Stimulated activated CD4-positive, alpha-beta T cell treated with anti-CD3 and anti-CD28 coated beads, Interleukin-15, amount 100 ng/mL, for 1 hour (primary cell): ENCODE measurements at places on chromosomes 1 and 21.
A peak's percentile ranks its signal among the peaks of the same experiment; 100 is the strongest.

DNA sequence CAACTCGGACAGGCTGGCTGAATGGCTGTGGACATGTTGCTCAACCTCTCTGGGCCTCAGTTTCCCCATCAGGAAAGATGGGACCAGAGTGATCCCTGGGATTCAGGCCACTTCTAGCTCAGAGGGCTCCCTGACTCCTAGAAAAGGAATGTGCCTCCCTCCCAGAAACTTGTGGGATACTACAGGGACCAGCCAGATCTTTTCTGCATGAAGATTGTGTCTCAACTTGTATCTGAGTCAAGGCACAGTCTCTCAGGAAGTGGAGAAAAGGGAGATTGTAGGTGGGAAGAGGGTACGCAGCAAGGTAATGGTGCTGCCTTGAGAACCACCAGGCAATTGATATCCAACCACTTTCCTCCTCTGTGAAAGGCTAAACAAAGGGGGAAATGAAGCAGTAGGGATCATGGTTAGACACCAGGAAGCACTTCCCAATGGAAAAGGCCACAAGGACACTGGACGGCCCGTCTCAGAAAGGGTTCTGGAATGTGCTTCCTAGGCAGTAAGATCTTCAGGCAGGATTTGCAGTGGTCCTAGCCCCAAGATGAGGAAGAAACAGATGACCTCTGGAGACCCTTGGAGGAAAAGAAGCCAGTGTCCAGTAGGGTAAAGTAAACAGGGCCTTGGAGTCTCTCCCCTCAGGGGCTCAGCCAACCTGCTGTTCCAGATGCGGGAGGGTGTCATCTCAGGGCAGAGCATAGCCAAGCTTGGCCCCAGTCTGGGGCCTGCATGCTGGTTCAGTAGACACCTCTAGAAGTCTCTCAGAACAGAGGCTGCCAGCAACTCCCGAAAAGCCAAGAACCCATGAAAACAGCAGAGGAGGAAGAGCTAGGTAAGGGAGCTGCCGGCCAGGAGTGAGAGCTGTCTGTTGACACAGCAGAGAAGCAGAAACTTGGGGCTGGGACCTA is 16.8 kb downstream of the IFFO2 start:
- DNase-seq = no peak

DNA sequence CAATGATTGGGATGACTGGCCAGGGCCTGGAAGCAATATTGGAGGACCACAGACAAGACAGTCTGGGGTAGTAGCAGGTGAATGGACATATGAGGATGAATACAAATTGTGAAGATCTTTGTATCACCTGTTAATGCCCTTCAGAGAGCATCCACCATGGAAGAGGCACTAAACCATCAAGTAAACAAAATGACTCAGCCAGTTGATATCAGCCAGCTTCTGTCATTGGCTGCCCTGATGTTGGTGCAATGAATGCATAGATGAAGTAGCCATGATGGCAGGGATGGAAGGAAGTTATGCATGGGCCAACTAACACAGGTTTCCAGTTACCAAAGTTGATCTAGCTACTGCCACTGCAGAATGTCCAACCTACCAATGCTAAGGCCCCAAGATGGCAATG is 16.1 kb upstream of the ERI3 start:
- no peak for DNase-seq

DNA sequence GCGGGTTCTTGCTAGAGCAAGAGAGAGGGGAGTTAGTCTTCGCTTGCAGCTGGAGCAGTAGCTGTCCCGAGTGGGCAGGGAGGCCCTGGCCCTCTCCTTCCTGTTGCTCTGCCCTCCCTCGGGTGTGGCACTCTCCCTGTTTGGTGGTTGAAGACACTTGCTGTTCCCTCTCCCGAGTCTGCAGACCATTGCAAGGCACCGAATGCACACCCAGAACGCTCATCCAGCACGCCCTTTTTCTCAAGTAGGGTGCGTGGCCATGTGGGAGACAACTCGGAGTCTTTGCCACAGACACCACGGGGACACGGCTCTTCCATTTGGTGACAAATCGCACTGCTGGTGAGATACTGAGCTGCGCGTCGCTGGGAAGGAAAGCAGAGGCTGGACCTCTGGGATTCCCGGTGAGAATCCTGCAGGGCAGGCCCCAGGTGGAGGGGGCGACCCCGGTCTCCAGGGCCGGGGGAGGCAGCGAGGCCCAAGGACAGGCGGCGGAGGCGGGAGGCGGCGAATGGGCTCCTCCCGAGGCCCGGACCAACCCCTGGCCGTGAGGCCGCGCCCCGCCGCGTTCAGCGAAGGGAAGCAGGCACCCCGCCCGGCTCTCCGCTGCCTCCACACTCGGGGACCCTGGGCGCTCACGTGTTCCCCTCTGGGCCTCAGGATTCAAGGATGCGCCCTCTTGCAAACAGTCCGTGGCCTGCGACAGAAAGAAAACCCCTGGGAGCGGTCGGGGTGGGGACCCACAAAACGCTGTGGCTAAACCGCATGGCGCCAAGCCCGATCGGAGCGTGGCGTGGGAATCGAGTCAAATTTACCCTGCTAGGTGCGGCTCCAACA is 10.4 kb upstream of the TMEM200B start:
- no peak for DNase-seq

DNA sequence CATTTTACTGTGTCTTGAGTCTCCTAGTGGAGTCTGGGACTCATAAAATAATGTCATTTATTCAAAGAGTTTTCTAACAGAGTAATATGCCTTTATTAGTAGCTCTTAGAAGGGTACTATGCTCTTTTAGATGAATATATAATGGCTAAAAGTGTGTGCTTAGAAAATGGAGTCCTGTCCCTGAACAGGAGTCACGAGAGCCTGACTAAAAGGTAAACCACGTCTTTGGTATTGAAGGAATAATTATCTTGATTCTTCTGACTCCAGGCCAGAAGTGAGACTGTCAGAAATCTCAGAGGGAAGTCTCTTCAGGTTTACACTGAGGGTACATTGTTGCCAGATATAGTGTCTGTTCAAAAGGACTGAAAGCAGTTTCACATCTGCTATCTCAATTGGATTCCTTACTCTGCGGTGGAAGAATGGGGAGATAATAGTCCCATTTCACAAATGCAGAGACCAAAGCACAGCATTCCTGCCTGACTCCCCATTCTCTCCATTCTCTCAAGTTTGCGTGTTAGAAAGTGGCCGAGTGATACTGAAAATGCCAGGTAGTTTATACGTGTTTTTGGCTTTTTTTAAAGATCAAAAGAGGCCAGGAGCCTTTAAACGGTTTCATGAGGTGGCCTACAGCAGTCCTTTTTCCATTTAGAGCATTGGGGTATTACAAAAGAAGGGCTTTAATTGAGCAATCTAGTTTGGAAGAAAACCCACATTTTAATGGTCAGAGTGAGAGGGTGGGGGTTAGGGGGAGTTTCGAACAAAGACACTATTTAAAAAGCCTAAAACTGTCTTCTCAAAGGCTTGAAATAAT is 176.6 kb downstream of the VPS13D start:
- DNase-seq = no peak

DNA sequence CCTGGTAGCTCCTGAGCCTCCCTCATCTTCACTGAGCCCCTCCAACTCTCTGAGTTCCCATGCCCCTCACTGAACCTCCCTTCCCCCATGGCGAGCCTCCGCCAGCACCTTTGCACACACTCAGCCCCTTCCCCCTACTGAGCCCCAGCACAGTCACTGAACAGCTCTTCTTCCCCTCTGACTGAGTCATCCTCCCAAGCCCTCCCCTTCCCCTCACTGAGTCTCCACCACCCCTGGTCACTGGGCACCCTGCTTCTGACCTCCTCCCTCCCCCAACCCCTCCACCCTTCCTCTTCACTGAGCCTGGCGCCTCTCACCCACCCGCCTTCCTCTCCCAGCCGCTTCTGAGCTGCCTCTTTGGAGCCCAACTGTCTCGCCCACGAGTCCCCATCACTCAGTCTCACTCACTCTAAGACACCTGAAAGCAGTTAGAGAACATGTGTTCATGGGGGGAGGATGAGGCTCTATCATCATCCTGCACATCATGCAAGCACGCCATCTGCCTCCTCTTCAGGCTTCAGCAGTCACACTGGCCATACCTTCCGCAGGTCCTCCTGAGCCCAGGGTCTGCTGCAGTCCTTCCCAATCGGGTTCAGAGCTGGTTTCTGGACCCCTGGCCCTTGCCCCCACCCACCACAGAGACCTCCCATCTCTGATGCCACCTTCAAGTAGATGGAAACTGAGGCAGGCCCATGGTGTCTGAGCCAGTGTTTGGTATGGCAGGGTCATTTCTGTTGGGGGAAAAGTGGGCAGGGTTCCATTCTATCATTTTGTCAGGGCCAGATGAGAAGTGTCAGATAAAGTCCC is 2.0 kb upstream of the TRNP1 start:
- DNase-seq = no peak

DNA sequence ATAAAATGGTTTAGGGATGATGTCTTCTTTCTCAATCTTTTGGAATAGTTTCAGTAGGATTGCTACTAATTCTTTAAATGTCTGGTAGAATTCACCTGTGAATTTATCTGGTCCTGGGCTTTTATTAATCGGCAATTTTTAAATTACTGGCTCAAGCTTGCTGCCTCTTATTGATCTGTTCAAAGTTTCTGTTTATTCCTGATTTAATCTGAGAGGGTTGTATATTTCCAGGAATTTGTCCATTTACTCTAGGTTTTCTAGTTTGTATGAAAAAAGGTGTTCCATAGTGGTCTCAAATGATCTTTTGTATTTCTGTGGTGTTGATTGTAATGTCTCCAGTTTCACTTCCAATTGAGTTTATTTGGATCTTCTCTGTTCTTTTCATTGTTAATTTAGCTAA is 617.8 kb downstream of the LTN1 start:
- DNase-seq = no peak

DNA sequence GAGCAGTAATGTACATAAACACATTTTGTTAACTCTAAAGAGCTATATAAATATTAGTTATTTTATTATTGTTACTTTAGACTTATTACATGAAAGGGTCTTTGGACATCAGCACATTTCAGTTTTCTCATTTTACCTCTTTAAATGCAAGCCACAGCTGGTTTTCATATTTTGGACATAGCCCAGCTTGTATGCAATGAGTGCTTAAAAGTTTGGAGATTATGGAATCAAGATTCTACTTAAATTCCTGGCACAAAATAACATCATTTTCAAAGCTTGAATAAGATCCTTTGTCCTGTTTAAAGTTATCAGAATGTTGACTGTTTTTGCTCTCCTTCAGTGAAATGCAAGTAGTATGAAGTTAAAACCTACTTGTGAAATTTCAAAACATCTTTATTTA is 15.5 kb upstream of the LEPR start:
- no peak for DNase-seq

GRCh38 chr21:28396421-28396820 is 596.3 kb downstream of the LTN1 start:
- no peak for DNase-seq

GRCh38 chr1:31750858-31751510 is 13.2 kb downstream of the ADGRB2 start:
- no peak for DNase-seq

DNA sequence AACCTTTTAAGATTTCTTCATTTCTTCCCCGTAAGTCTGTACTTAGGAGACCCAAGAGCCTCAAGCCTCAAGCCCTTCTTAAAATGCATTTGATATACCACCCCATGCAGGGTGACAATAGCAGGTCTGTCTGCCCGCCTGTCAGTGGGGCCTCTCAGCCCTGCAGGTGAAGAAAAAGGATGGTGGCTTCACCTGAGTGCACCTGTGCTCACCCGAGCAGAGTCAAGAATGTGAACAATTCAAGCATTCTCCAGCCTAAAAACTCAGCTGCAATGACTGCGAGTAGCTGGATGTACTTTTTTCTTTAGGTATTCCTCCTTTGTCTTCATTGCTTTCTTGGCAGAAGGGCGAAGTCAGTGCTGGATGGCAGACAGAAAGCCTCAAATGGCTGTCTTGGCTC is 203.3 kb downstream of the LMX1A start:
- no peak for DNase-seq

DNA sequence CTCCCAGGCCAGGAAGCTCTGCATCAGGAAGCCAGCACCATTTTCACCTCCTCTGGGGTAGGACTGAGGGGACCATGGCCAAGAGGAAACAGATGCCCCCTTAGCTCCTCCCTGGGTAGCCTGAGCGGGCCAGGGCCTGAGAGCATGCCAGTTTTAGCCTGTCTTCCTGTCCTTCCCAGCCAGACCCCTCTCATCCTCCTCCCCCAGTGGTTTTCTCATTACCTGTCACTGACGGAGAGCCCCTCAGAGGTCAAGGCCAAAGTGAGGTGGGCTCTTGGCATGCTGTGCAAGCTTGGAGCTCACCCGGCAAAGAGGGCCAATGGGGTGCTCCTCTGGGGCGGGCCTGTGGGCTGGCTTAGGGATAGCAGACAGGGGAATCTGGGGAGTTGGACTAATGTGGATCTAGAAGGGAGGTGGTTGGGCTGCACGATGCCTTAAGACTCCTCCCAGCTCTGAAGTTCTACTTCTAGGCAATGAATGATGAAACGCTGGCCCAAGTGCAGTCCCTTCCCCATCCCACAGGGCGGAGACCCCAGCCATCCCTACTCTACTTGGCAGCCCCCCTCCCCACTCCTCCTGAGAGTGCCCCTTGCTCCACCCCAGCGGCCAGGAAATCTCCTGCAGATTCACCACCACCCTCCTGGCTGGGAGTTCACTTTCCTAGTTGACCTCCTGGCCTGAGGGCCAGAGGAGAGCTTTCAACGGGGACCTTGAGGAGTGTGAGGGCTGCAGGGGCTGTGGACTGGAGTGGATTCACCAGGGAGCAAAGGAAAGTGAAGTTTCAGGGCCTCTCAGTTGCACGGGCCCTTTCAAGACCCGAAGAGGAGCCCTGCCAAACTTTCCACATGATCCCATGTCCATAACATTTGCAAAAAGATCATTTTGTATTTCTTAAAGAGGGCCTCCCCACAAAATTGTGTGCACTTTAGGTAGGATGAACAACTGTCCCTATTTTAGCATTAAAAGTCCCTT is 9.4 kb upstream of the LMNA start:
- no peak for DNase-seq

GRCh38 chr1:77468257-77468948 is 186.6 kb downstream of the AK5 start:
- DNase-seq = no peak

- no peak for DNase-seq
Measured at GRCh38 chr1:26923711-26924110, 2.2 kb downstream of the NUDC start.

- peak; percentile 6 for DNase-seq
Measured at GRCh38 chr1:67686267-67687197, 1.5 kb downstream of the GADD45A start.

DNA sequence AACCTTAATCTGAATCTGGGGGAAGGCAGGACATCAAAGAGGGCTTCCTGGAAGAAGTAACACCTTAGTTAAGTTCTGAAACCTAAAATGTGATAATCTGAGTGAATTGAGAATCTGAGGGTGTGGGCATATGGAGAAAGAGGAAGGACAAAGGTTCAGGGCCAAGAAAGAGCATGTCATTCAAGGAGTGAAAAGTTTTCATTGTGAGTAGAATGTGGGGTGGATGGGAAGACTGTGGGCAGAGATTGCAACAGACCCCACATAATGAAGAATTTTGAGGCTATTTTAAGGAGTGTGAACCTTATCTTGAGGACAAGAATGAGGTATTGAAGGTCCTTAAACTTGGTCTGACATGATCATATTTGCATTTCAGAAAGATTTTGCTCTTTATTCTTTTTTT is 227.2 kb downstream of the PTGER3 start:
- no peak for DNase-seq
